ENCODE measurements at places on chromosomes 13 and 19. TPM values are rescaled to one million over a fixed set of nuclear protein-coding genes. Genes with fewer than 3 reads are reported as not detected.

DNA sequence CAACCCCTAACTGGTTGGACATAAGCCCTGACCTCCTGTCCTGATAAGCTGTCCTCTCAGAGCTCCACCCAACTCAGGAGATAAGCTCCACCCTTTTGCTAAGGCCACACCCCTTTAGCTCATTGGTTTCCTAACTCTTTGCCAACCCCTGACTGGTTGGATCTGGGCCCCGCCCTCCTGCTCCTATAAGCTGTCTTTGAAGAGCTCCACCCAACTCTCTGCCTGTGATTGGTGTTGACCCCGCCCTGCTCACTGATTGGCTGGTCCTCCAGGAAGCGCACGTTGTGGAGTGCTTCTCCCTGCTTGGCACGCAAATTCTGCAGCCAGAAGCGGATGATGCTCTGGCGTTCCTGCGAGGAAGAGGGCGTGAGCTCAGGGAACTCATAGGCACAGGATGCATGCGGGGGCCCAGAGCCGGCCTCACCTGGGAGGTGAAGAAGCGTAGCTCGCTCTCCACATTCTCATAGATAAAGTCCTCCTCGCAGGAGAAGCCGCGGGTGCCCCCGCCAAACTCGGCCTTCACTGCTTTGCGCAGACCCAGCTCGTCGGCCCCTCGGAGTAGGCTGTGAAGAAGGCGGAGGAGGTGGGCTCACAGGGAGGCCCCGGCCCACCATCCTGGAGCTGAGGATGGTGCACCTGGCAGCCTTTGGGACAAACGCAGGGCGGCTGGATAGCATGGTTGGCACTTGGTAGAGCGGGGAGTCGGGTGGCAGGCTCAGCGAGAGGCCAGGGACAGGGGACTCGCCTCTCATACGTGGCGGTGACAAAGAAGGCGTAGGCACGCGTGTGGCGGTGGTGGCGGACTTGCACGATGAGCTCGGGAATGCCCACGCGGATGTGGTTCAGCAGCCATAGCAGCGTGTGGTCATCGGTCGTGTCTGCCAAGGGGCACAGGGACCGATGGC lies 1.7 kb downstream of the ANO8 start:
- H3K27me3 ChIP-seq = peaks cover 27% of the 10 kb centered on the region
- peaks cover 37% of the 10 kb centered on the region for H3K4me1 ChIP-seq
- no peak overlapping the region for H3K27ac ChIP-seq
- peak; percentile 52 for DNase-seq
- no peak overlapping the region for H3K4me3 ChIP-seq

GRCh38 chr13:98675837-98676236 lies 76.6 kb downstream of the SLC15A1 start:
- H3K4me3 ChIP-seq = no peak overlapping the region
- H3K27me3 ChIP-seq = no peaks in the 10 kb centered on the region
- no peak overlapping the region for H3K27ac ChIP-seq
- H3K4me1 ChIP-seq = peaks cover 6% of the 10 kb centered on the region
- DNase-seq = no peak

DNA sequence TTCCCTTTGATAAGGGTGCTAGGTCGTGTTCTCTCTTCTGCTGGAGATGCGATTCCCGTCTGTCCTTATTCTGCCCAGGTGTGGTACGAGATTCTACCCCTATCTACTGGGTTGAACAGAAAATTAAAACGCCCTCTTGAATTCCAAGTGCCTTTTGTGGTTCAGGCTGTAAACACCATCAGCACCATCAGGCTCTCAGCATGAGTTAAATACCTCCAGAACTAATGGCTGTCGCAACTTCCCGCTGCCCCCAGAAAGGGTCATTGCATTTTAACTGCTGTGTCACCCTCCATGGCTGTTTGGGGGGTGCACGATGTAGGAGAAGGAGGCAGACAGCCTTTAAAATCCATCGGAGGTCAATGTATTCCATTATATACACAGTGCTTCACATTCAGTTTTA lies 177.4 kb downstream of the OXGR1 start:
- H3K36me3 ChIP-seq = no peaks in the 10 kb centered on the region
- no peaks in the 10 kb centered on the region for H3K27me3 ChIP-seq
- H3K4me1 ChIP-seq = no peaks in the 10 kb centered on the region
- no peak for DNase-seq

DNA sequence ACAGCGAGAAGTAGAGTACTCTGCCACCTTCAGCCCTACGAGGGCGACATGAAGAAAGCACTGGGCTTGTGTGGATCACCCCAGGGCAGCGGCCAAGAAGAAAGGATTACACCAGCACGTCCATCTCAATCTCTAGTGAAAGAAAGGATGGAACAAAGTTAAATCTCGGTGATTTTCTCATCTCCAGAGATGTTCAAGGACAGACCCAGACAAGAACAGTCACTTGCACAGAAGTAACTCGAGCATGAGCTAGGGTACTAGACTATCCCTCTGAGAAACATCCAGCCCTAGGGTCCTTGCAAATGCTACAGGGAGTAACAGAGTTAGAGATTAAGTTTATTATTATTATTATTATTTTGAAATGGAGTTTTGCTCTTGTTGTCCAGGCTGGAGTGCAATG lies 106.7 kb downstream of the CRYL1 start:
- no peaks in the 10 kb centered on the region for H3K36me3 ChIP-seq
- peaks cover 18% of the 10 kb centered on the region for H3K27me3 ChIP-seq
- H3K4me3 ChIP-seq = no peak overlapping the region
- peaks cover 10% of the 10 kb centered on the region for H3K4me1 ChIP-seq
- H3K27ac ChIP-seq = no peak overlapping the region

DNA sequence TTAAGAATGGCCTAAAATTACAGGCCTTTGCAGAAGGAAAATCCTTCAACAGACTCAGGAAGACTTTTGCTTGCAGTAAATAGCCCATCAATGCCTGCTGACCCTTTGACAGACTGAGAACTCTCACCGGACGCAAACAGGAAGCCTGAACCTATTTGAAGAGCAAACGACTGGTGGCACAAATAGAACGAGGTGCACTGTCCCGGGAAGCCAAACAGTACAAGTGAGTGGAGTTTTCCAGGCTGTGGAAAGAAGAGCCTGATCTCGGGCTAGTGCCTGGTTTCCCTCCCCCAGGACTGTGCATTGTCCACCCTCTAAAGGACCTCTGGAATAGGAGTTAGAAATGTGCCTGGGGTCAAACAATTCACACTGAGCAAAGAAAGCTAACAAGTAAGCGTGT lies 165.5 kb downstream of the FGF14 start:
- no peaks in the 10 kb centered on the region for H3K36me3 ChIP-seq
- H3K27me3 ChIP-seq = no peaks in the 10 kb centered on the region
- no peaks in the 10 kb centered on the region for H3K4me1 ChIP-seq

DNA sequence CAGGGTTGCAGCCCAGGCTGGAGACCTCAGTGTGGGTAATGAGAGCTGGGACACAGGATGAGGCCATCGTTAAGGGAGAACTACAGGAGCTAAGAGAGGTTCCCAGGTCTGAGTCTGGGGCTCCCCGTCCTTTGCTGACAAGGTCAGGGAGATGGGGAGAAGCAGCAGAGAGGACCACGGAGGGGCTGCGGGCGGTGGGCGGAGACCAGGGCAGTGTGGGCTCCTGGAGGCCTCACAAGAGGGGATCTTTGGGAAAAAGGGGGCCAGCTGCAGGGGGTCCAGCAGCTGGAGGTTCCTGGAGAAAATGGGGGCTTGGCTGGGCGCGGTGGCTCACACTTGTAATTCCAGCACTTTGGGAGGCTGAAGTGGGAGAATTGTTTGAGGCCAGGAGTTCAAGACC lies 16.0 kb downstream of the RFX1 start:
- peaks cover 38% of the 10 kb centered on the region for H3K36me3 ChIP-seq
- no peak for DNase-seq
- no peak overlapping the region for H3K4me3 ChIP-seq
- H3K27ac ChIP-seq = no peak overlapping the region
- peaks cover 30% of the 10 kb centered on the region for H3K4me1 ChIP-seq

C13orf42 gene
- 0.09 TPM for total RNA-seq

C19orf85 gene
- total RNA-seq = not detected

FIZ1 gene
- 3.7 TPM for total RNA-seq

GPR4 gene
- 0.44 TPM for total RNA-seq

ATCAY gene
- total RNA-seq = 0.04 TPM

CACNG8 gene
- total RNA-seq = 0.09 TPM

Data from muscle of leg (tissue), 16 donors.